ENCODE measurements at places on chromosomes 6 and 20.

- no peak for DNase-seq
Measured at GRCh38 chr6:108746366-108746765, 101.9 kb upstream of the ARMC2 start.

DNA sequence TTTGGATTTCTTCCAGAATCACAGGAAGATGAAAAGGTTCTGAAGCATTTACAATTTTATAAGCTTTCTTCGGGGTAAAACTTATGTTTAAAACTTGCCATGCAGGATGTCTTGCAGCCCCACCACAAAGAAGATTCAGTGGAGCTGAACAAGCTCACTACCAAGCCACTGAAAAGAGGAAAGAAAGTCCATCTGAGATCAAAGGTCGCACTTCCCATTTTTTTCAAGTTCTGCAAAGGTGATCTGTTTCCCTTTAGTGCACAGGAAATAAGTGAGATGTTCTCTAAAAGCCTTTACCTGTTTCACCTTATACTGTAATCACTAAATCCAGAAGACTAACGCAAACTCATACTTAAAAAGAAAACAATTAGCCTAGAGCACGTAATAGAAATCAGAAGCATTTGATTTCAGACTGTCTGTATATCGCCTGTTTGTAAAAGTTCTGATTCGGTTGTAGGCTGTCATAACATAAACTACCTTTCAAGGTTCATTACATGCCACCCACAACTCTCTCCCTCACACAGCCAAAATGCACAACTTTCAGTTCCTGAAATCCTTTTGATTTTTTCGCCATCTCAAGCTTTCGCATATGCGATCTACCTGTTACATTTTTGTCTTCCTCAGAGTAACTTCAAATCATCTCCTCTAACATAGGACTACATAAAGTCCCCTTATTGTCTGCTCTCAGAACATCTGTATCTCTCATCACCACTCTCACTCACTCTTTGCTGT lies 1.8 kb downstream of the ECHDC1 start:
- no peak for DNase-seq

GRCh38 chr6:43297644-43298564 lies at the start of gene SLC22A7:
TSS of gene SLC22A7 (plus strand) at chr6:43298260. CDS start at chr6:43298359, 99 bp downstream.
- DNase-seq, result no peak

DNA sequence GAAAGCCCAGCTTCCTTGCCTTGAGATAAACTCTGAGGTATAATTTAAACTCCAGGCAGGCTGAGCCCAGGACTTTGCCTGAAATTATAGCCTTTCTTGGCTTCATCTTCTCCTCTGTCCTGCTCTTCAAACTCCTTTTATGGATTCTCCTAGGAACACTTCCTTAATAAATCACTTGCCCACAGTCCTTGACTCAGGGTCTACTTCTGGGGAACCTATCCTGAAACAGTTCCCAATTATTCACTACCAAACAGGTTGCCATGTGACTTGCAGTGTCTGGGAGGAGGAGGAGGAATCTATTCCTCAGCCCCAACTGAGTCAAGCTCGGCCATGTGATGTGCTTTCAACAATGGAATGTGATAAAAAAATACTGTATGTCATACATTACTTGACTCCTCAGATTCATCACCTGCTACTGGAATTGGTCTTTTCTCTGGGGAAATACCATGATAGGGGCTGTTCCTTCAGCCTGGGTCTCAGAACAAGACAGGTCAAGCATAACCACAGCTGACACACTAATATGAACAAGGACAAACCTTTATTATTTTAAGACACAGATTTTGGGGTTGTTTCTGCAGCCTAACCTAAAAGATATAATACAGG lies 20.5 kb upstream of the CDKN1A start:
- DNase-seq, result no peak

DNA sequence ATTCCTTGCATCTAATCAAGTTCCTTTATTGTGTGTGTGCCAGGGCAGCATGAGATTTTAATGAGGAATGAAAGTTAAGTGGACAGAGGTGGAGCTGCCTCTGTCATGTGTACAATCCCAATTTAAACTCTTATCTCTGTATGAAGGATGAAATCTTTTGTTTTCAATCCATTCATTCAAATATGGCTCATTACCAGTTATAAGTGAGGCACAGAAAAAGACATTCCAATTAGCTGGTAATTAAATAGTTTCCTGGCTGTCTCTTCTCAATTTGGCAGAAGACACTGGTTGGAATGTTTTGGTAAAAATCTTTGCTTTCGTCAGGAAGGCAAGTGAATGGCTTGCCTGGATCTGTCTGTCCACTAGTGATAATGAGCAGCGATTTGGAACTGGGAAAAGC lies 46.4 kb downstream of the CLVS2 start:
- no peak for DNase-seq

DNA sequence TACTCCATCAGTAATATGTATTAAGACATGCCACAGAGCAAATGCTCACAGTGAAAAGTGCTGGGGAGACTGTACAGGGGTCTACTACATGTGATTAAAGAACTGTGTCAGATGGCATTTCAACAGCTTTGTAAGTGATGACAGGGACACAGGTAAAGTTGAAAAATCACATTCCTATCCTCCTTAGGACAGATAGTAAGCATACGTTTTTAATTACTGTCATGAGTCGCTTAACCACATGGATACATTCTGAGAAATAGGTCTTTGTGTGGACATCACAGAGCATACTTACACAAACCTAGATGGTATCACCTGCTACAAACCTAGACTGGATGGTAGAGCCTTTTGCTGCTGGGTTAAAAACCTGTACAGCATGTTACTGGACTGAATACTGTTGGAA lies 645.8 kb upstream of the AGPAT4 start:
- DNase-seq, result no peak

GRCh38 chr6:163406830-163407229 lies 7.7 kb upstream of the QKI start:
- DNase-seq, result no peak

GRCh38 chr6:39812853-39813533 lies 20.8 kb downstream of the DAAM2 start:
- DNase-seq, result no peak

- DNase-seq, result no peak
Measured at GRCh38 chr6:126268092-126268491, 71.8 kb upstream of the CENPW start.

DNA sequence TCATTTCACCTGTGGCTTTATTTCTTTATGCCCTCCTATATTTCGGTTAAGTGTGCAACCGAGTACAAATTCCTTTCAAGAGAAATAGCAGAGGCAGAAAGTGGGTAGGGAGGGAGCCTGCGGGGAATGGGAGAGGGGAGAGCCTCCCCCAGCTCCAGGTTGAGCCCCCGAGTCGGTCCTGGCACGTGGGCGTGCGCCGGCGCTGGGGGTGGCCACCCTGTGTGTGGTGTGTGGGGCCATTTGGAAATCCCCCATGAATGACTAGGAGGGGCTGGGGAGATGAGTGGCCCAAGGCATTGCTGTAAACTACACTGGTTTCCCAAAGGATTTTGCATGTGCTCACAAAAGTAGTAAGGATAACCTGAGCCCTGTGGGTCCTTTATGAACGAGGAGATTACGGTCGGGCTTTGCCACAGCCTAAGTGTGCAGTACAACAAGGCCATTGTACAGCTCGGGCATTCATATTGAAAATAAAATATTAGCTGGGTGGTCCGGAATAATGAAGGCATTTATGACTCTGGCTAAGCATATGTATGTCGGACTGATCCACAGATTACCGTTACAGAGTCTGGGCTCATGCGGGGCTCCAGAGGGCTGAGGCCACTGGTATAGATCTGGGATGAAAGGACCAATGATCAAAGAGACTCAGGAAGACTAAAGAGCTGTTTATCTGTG lies 84.5 kb upstream of the RALGAPA2 start:
- DNase-seq, result no peak

DNA sequence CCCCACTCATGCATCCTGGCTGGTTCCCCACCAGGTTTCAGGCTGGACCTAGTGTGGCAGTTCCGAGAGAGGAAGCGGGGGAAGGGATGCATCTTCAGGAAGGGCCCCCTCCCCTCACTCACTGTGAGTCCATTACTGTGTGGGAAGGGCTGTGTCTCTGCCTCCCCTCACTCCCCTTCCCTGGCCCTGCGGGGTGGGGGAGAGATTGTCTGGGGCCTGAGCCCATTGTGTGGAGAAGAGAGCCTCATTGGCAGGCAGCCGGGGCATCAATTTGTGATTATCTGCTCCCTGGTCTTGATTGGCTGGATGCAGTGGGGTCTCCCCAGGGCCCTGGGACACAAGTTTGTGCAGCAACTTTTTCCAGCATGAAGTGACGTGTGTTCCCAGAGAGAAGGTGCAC lies 4.1 kb upstream of the MYT1 start:
- no peak for DNase-seq

DNA sequence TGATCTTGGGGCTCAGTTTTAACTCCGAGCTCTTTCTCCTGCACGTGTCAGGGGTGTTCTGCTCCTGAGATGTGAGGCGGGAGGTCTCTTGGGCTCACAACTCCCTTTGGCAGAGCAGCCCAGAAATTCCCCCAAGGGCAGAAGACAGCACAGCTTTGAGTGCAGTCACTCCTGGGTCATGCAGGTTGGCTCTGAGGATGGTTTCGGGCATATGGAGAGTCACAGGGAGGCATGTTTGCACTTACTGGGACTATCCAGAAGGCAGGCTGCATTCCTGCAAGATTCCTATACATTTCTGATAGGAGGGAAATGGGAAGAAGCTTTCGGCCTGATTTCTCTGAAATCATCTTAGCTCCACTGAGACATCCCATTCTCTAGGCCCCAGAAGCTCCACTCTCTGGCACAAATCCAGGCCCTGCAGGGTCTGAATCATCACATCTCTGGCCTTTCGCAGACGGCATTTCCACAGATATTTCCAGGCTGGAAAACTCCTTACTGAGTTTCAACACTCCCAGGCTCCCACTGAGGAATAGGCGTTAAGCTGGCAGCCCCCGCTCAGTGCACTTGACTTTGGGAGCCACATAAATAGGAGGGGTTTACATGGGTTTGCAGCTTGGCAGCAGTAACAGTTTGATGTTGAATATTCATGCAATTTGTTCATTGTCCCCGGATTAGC lies 39.7 kb downstream of the AGPAT4 start:
- no peak for DNase-seq

GRCh38 chr6:100549406-100550167 lies 84.9 kb upstream of the SIM1 start:
- DNase-seq, result no peak

DNA sequence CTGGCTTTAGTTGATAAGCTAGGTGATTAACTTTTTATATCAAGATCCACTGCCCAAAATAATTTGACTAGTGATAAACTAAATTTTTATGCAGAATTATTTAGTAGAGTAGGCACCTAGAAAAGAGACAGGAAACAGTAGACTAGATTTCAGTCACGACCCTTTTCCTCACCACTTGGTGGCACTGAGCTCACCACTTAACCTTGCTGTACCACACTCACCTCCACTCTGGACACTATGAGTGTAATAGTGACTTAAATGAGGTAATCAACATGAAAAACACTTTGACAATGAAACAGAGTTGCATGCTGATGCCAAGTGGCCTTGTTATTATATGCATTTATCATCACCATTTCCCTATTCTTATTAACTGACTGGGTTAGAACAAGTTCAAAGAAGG lies 730.4 kb downstream of the KIF16B start:
- DNase-seq, result no peak

- DNase-seq, result peak; percentile 44
Measured at GRCh38 chr6:125198398-125198937, 44.9 kb downstream of the TPD52L1 start.

DNA sequence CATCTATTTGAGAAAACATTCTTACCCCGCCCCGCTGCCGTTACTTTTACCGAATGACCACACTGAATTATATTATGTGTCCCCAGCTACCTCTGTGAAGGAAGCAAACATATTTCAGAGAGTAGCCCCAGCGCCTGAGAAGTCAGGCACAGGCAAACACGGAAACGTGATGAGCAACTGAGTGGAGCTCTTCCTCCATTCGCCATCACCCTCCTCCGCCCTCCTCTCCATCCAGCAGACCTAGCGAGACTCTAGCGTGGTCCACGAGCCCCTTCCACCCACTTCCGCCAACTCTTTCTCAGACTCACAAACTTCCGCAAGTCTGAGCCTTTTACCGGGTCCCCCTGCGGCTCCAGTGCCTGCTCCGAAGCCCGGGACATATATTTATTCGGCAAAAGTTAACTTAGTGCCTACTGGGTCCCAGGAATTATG lies 582 bp downstream of the SNRPB start:
- peak; percentile 31 for DNase-seq

GRCh38 chr20:25247518-25247955 lies 348 bp upstream of the PYGB start:
- DNase-seq, result peak; percentile 41

DNA sequence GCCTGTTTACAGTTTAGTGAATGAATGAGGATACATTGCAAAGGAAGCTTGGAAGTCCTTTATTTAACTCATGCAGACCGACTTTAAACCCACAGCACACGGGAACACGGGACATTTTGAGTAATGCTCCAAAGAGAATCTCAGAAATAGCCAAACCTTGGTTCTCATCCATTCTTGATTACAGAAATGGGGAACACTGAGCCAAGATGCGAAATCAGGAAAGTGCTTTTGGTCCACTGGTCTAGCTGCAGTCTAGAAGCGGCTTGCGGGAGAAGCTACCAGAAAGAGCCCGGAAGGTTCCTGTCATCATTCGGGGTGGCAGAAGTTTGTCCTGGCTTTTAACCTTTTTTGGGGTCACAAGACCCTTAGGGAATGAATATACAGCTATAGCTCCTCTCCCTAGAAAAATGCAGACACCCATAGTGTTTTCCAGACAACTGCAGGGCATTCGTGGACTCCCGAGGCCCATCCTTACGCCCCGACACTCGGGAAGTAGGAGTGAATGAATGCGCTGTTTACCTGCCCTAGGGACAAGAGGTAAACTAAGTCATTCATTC lies 475 bp upstream of the TMEM181 start:
- DNase-seq, result no peak

DNA sequence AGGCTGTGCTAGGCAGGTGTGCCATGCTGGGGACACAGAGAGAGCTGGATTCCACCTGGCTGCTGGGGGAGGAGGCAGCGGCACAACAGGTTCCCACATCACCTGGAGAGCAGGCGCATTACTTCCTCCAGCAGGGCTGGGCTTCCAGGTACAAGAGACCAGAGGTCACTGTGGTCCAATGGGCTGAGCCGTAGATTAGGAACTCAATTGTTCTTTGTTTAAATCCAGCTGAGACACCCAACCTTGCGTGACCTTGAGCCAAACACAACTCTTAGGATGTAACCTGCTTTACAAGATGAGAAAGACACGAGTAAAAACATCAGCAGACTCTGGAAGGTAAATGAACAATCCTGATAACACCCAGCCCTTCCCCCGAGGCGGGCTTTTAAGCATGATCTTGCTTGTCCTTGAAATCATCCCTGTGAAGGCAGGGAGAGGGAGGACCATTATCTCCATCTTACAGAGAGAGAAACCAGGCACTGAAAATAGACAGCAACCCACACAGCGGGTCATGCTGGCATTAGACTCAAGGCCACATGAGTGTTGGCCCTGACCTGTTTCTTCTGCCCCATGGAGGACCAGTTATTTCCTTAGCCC lies 216.5 kb upstream of the RREB1 start:
- DNase-seq, result no peak

Data from NCI-H1694 treated with DMSO at 0.1 percent for 48 hours (cell line).